ENCODE measurements at places on chromosomes 5 and 9.
A peak's percentile ranks its signal among the peaks of the same experiment; 100 is the strongest.

DNA sequence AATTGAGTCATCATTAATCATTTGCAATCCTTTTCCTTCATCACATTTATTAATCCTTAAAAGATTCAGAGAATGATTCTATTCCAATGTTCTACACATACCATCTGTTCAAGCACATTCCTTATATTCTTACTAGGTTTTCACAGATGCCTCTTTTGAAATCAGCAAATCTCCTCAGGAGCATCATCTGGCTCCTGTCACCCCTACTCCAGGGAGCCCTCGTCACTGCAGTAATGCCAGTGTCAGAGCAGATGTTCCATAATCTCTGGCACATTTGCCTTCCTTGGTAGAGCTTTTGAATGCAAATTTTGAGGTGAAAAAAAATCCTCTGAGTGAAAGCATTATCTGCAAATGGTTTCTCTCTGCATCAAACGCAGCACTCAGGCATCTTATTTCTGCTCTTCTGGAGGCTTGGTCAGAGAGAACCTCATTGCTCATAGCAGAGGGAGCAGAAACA is 7.6 kb upstream of the KCNV2 start:
- DNase-seq: no peak

DNA sequence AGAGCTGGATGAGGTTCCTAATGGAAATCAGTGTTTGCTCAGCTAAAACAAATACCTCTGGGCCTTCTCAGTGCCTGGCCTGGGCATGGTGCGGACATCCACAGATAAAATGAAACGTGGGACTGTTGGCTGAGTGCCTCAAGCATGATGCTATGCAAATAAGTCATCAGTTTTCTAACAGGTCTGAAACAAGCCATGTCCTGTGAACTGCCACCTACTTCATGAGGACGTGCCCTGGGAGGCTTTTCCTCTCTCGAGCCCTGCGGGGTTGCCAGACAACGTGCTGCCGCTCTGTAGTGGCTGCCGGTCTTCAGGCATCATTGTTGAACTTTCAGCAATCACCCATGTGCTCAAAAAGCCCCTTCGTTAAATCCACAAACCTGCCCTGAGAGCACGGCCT is 240.4 kb upstream of the IRX2 start:
- DNase-seq: no peak

- DNase-seq: no peak
Observed at GRCh38 chr9:134486143-134486591, 155.4 kb upstream of the COL5A1 start.

GRCh38 chr5:116632890-116633289 is 58.3 kb upstream of the SEMA6A start:
- no peak for DNase-seq

- no peak for DNase-seq
Observed at GRCh38 chr9:136629879-136630661, 32.6 kb upstream of the EGFL7 start.

GRCh38 chr9:126317513-126317912 is 9.1 kb upstream of the MVB12B start:
- peak; percentile 21 for DNase-seq

DNA sequence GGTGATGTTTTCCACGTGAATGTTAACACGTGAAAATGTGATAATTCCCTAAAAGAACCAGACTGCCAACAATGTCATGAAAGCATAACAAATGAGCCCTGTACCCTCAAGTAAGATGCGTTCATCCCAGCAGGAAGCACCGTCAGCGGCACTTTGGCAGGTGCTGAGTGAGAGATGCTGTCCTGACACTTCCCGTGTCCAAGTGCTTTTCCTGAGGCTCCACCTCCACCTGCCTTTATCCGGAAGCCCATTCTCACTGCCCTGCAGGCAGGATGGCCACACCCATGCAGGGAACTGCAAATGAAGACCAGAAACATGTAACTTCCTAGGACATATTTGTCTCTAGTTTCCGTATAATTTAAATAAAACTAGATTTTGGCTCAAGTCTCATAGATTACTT is 238.0 kb upstream of the IRX2 start:
- no peak for DNase-seq

Data from LoVo (cell line).